MG63 (cell line): ENCODE measurements at places on chromosomes 7 and 10. TPM values are rescaled to one million over a fixed set of nuclear protein-coding genes. Genes with fewer than 3 reads are reported as not detected.

Gene TNKS2
- 12.8 and 19.2 TPM in 2 replicates for total RNA-seq

Gene MKX
- total RNA-seq = 33.7 and 36.4 TPM in 2 replicates

Gene MARVELD1
- total RNA-seq = 47.5 and 63.5 TPM in 2 replicates

Gene C10orf67
- not detected in 2 replicates for total RNA-seq

Gene EPC1
- 4.7 and 9.3 TPM in 2 replicates for total RNA-seq

Gene EFCAB10
- total RNA-seq = not detected in 2 replicates

DNA sequence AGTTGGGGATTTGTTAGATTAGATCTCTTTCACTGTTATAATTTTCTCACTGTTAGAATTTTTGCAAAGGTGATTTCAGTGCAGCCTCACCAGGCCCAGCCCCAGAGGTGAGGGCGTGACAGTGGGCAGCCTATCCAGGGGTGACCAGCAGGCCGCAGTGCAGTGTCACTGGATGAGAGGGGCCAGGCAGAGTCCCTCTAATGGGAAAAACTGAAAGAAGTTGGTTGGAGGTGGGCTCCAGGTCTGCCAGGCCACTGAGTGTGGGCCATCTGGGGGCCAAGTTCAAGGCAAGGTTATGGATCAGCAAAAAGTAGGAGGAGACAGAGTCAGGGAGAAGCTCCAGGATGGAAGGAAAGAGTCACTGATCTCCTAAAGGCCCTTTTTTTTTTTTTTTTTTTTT is 90.5 kb upstream of the SDK1 start:
- DNase-seq = no peak

- DNase-seq = peak; percentile 58
These were observed 104.1 kb upstream of the KCNMA1 start for GRCh38 chr10:77741746-77742145.

- no peak for DNase-seq
These were observed 38.1 kb downstream of the LDB3 start for GRCh38 chr10:86706401-86706841.

DNA sequence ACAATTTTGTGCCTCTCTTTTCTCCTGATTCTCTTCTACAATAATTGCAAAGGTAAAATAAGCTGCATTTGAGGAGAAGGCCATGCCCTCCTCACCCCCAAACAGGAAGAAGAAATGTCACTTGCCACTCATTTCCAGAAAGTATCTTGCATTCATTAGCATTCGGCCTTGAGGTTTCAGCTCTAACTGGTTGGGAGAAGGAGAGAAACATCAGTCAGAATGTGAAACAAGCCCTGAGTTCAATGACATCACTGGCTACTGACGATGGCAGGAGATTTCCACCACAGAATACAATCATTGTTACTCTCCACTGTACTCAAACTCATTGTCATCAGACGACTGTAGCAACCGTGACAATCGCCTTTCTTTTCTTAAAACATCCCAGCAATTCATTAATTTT is 72.8 kb downstream of the PRKCQ start:
- DNase-seq = no peak

GRCh38 chr10:73168465-73168803 is 515 bp downstream of the FAM149B1 start:
- DNase-seq = no peak

DNA sequence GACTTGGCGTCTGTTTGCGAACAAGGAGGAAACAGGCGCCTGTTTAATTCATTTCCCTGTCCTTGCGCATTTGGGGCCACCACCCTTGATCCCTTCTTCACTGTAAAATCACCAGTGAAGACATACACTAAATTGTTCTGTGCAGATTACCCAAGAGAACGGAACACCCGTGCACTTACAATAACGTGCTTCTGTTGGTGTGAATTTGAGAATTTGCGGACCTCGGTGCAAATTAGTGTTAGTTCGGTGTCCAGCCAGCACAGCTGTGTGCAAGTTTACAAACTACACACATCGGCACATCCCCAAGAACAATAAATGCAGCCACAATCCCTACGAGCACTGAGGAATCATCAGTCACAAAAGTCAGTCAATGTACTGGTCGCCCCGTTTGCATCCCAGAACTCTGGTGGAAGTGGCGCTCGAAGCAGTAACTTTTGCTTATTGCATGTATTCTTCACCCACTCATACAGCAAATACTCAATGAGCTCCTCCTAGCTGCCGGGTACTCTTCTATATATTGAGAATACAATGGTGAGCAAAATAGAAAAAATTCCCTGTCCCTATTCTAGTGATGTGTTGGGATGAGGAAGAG is 786 bp upstream of the CNOT4 start:
- DNase-seq = no peak

GRCh38 chr7:55019191-55019690 is 424 bp downstream of the EGFR start:
- DNase-seq = peak; percentile 46

- DNase-seq = no peak
These were observed 271.4 kb downstream of the GALNT17 start for GRCh38 chr7:71403202-71403946.

GRCh38 chr10:28276384-28276783 is 26.5 kb downstream of the MPP7 start:
- DNase-seq = no peak

GRCh38 chr10:86955501-86956194 is 1.8 kb downstream of the MMRN2 start:
- no peak for DNase-seq

DNA sequence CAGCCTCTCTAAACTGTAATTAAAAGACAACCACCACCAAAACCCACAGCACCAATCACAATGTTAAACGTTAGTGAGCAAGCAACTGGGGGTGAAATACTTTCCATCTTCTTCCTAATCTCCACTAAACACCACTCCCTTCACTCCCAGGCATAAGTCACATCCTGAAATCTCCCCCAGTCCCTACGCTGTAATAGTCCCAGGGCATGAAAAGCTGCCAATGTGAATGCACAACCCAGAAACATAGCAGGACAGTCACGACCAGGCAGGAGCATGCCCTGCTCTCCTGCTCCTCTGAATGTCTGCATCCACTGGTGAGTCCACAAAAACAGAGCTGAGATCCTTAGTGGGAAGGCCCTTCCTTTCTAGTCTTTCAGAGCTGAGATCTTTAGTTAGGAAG is 288.9 kb downstream of the PARD3 start:
- peak; percentile 66 for DNase-seq

DNA sequence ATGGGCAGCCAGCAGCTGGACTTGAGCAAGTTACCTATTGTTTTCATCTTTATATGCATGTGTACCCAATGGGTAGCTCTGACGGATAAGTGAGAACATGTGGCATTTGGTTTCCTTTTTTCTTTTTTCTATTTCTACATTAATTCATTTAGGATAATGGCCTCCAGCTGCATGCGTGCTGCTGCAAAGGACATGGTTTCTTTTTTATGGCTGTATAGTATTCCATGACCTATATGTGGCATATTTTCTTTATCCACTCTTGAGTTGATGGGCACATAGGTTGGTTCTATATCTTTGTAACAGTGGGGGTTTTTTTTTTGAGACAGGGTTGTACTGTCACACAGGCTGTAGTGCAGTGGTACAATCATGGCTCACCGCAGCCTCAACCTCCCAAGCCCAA is 37.4 kb downstream of the ASZ1 start:
- no peak for DNase-seq

GRCh38 chr10:3465406-3465891 is 292.9 kb upstream of the PITRM1 start:
- no peak for DNase-seq

DNA sequence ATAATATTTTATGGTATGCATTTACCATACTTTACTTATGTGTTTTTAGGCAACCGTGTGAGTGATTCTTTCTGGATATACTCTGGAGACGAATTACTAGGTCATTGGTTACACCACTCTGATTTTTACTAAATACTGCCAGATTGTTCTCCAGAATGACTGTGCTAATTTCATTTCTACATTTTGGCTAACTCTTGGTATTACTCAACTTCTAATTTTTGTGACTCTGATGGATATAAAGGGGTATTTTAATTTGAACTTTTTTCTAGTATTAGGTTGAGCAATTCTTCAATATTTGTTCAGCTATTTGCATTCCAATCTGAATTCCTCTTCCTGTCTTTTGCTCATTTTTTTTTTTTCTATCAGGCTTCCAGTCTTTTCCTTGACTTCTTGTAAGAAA is 223.6 kb downstream of the MDFIC start:
- no peak for DNase-seq

DNA sequence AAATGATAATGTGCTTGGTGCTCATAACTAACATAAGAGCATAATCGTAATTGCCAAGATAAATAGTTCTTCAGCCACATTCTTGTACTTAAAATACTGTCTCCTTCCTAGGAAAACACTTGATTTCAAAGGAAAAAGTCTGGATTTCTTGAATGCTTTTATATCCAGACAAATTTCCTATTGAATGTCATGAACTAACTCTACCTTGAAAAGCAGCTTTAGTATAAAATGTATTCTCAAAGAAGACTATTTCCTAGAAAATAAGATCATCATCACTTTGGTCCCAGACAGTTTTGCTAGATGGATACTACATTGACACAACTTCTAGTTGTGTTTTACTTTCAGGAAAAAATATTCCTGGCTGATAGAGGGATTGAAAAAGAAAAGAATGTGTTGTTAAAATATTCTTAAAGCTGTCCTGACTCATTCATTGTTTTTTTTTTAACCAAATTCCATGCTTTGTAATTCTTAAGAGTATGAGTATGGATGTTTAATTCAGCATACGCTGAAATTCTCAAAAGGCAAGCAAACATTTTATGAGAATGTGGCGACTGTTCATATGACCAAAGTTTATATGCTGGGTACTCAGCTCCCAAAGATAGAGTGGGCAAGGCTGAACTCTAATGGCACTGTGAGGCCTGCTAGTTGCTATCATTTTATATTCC is 106.1 kb downstream of the PPP1R3A start:
- DNase-seq = no peak

GRCh38 chr7:96034940-96035727 is 262.8 kb downstream of the DYNC1I1 start:
- DNase-seq = no peak

GRCh38 chr7:43872406-43873110 is 3.2 kb upstream of the MRPS24 start:
- DNase-seq = peak; percentile 84

DNA sequence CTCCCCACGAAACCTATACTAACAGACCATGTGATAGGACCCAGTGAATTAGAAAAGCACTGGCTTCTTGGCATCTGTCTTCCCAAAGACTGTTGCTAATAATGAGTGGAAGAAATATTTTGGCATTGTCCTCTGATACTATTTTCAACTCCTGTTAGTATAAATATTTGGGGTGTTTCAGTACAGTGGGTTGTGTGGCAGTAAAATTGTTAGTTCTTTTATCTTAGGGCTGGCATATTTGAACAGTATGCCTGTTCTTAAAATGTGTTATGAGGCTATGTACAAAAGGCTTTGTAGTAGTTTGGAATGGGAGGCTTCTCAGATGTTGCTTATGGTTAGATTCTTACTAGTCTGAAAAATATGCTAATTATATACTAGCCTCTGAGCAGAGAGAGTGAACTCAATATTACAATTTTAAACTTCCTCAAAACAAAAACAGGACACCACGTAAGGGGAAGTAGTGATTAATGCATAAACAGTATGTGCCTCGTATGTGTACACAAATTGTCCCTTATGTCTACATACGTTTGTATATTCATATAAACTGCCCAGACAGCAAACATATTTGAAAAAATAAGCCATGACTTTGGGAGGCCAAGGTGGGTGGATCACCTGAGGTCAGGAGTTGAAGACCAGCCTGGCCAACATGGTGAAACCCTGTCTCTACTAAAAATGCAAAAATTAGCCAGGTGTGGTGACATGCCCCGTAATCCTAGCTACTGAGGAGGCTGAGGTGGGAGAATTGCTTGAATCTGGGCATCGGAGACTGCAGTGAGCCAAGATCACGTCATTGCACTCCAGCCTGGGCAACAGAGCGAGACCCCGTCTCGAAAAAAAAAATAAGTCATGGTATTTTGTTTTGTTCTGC is 115.4 kb downstream of the ARID5B start:
- no peak for DNase-seq

DNA sequence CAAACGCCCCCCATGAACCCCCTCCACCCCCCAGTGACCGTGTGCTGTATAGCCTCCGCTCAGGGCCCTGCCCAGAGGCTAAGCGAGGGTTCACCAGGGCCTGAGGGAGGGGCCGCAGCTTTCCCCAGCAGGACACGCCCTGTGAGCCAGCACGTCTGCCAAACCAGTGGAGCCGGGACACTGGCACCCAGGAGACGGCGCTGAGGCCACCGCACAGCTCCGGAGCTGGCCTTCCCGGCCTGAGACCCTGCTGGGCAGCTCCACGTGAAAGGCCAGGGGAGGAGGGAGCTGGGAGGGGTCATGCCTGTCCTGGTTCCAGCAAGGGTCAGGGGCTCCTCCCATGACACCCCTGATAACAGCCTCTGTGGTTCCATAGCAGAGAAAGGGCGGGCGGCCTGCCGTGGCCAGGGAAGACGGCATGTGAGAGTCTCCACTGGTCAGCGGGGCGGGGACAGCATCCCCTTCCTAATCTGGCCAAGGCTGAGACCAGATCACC is 278.3 kb downstream of the ELFN1 start:
- no peak for DNase-seq
